ENCODE measurements at places on chromosomes 1 and 21.

DNA sequence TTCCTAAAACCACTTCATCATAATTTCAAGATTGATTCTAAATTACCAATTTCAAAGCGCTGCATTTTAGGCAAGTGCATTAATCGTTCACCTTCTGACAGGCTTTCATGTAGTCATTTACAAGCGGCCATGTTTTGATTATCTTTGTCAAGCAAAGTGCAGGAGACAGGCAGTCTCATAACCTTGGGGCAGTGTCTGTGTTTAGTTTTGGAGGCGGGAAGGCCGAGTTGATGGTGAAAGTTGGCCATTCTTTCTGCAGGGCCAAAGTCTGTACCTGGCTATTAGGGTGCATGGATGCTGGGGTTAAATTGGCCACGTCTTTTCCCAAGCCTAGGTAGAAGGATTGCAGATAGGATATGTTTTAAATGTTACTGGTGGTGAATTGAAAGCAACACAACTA, 2.9 kb downstream of the AGPAT3 start:
- no peak for DNase-seq

- no peak for DNase-seq
These were observed 17.3 kb downstream of the PDC start for GRCh38 chr1:186443638-186444037.

GRCh38 chr1:221039616-221040015, 160.4 kb downstream of the HLX start:
- peak; percentile 22 for DNase-seq

DNA sequence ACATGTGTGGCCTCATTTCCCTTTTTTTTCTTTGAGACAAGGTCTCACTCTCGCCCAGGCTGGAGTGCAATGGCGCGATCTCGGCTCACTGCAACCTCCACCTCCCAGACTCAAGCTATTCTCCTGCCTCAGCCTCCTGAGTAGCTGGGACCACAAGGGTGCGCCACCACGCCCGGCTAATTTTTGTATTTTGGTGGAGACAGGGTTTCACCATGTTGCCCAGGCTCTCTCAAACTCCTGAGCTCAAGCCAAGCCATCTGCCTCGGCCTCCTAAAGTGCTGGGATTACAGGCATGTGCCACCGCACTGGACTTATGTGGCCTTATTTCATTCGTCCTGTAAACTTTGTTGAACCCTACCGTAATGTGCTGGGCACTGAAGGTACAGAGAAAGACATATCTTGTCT, 569 bp upstream of the WARS2 start:
- peak; percentile 5 for DNase-seq

DNA sequence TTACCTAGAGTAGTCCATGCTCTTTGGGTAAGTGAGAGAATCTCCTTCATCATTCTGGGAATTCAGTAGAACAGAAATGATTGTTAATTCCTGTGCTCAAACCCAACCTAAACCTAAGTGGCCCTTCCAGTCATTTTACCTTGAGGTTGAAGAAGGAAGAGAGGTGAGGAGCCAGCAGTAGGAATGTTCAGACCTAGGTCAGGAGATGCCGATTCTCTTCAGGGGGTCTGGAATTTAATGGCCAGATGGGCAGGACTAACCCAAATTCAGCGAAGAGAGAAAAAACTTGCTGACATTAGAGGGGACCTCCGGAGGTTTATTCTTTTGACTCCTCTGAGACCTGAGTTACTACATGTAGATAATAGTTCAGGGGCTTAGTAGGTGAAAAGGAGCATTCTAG, 16.5 kb upstream of the OR2B11 start:
- no peak for DNase-seq

DNA sequence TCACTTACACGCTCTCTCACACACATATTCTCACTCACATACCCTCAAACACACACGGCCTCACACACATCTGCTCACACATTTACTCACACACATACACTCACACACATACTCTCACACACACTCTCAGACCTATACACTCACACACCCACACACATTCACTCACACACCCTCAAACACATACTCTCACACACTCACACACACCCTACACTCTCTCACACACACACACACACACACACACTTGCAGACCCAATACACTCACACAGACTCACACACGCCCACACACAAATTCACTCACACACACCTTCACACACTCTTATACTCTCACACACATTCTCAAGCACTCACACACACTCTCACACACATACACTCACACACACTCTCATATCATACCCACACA, 155.5 kb upstream of the BACE2 start:
- no peak for DNase-seq

Measured in inflammatory macrophage treated with lipopolysaccharide for 4 hours (primary cell).